ENCODE measurements at places on chromosomes 7 and 10.

GRCh38 chr10:47178537-47179290 is 121.3 kb upstream of the GDF10 start:
- no peak for DNase-seq

GRCh38 chr10:25615926-25616325 is 318.1 kb upstream of the MYO3A start:
- DNase-seq, result no peak

DNA sequence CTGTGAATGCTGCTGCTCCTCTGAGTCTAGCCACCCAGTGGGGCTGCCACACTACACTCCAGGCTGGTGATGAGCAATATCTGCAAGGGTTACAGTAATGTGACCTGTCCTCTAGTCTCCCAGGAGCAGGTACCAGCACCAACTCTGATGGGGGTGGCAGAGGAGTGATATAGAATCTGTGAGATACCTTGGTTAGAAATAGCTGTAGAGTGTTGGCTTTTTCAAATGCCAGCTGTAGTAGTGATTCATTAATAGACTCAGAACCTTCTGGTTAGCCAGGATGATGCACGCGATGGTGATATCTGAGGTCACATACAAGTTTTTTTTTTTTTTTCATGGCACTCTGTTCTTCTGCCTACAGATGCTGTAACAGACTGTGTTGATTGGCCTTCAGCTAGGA is 757.1 kb downstream of the INHBA start:
- no peak for DNase-seq

DNA sequence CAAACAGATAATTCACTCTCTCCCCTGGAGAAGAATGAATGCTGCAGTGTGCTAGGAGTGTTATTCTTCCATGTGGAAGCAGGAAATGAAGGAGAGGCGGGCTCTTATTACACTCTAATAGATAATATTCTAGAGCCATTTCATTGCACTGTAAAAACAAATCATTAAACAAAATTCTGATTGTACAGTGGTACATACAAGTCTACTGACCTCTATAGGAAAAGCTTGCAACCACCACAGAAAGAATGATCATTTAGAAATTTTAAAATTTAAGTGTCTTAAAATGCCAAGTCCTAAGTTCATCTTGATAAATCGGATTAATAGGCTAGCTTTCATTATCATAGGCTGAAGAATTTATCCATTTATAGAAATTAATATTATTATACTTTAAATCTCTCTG is 960.3 kb upstream of the LRRN3 start:
- DNase-seq, result no peak

- no peak for DNase-seq
Observed at GRCh38 chr10:5735119-5735518, 50.5 kb downstream of the TASOR2 start.

DNA sequence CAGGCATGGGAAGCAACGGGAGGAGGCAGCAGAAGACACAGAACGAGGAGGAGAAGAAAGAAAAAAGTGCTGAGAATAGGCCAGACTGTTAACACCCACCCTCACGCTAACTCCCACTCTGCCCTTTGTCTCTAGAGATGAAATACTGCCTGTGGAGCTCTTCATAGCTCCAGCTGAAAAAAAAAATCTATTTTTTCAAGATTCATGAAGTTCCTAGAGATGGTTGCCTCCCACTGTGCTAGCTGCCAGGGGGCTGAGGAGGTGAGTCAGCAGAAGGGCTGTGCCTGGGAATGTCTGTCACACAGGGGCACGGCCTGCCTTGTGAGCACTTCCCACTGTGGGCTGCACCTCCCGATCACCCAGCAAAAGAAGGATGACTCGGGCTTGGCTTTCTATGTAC is 144.5 kb downstream of the RNF216 start:
- no peak for DNase-seq

DNA sequence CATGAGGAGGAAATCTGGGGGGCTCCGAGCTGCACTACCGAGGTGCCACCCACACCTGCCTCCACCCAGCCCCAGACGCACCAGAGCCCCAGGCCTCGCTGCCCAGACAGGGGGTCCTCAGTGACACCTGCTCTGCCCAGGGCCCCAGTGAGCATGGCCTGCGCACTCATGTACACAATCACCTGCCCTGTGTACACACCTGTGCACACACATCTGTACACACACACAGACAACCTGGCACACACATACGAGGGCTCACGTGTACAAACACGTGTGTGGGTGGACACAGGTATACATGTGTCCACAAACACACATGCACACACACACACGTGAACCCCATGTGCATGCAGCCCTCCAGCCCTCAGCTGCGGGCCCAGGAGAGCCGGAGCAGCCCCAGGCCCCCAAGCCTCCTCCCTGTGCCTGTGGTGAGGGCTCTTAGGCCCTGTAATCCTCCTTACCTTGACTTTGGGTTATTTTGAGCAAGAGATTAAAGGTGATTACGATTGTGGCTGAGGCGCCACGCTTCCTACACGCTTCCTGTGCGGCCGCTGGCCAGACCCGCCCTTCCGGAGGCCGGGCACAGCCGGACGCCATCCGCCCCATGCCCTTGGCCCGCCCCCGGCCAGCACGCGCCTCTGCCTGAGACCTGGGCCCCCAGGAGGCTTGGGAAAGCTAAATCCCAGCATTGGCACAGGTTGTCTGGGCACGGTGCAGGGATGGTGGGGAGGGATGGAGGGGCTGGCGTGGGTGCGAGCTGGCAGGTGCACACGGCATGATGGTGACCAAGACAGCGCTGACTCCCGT is 71.9 kb downstream of the ELFN1 start:
- no peak for DNase-seq

DNA sequence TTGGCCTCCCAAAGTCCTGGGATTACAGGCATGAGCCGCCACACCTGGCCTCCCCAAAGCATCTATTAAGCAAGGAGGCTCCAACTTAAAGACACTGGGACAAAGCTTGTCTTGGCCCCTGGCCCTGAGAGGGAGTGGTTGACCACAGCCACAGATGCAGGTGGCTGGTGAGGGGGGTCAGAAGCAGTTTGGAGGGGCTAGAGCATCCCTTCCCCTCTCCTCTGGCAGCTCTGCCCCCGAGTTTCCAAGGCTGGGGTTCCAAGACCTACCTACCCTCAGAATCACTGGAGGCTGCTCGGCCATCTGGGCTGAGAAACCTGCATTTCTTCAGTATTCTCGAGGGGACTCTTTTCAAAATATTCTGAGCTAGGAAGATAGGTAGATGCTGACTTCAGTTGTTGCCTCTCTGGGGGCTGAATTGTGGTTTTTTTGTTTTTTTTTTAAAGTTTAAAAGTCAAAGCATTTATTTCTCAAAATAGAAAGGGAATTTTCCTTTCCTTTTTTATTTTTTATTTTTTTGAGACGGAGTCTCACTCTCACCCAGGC is 32.6 kb downstream of the DDIT4 start:
- no peak for DNase-seq

DNA sequence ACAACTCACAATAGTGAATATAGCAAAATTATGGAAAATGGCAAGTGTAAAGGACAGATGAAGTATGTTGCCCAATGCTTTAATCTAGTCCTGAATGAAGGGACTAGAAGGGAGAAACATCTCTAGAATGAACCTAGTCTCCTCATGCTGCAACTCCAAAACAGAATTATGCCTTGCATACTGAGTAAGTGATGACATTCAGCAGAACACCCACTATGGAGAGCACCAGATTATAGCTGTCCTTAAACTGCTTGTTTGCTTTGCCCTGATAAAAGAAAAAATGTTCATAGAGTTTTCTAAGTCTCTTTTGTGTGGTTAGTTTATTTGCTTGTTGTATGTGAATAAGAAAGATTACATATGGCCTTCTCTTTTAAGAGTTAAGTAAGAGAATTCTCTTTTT is 7.8 kb upstream of the HGF start:
- no peak for DNase-seq

DNA sequence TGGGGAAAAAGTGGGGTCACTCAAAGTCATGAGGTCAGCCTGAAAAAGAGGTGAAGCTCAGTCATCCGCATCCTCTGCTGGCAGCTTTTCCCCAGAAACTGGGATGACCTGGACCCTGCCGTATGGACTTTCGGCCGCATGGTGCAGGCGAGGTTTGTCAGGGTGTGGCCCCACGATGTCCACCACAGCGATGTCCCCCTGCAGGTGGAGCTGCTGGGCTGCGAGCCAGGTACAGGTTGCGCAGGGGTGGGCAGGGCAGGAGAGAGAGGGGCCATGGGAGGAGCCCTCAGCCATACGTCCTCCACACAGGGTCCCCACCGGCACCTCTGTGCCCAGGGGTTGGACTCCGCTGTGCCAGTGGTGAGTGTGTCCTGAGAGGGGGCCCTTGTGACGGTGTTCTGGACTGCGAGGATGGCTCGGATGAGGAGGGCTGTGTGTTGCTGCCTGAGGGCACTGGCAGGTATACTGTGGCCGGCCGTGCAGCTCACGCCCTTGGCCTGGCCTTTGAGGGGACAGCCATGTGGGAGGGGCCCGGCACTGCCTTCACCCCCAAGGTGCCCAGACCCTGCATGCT is 23.0 kb upstream of the ZNF467 start:
- no peak for DNase-seq

Data from activated CD8-positive, alpha-beta memory T cell treated with anti-CD3 and anti-CD28 coated beads for 1 hour (primary cell).